ENCODE measurements at places on chromosomes 1 and 21.

GRCh38 chr1:53070621-53071020, 8.6 kb downstream of the PODN start:
- DNase-seq: no peak

DNA sequence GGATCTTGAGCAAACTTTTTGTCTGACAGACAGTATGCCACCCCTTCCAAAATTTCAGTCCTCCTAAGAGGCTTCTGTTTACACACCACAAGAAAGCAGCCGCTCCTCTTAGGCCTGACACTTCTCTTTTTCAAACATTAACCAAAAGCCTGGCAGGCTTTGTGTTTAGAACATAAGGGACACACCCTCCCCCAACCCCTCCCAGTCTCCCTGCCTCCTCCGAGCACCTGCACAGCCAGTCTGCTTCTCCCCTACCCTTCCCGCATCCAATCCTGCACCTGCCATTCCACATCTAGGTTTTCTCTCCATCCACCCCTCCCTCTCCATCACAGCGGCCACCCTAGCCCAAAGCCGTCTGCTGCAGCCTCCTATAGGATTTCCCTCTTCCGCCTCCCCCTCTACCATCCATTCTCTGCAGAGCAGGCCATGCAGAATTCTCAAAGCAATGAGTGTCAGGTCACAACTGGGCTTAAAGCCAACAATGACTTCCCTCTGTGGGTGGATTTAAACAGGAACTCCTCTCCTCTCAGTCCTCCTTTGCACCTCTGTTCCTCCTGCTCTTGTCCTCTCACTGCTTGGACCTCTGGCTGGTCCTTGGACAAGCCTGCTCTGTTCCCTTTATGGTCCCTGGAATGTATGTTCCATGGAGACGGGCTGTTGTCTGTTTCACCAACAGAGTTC, 478.2 kb downstream of the NPHP4 start:
- no peak for DNase-seq

GRCh38 chr1:206012086-206012859, 9.1 kb upstream of the RAB7B start:
- DNase-seq: peak; percentile 19

DNA sequence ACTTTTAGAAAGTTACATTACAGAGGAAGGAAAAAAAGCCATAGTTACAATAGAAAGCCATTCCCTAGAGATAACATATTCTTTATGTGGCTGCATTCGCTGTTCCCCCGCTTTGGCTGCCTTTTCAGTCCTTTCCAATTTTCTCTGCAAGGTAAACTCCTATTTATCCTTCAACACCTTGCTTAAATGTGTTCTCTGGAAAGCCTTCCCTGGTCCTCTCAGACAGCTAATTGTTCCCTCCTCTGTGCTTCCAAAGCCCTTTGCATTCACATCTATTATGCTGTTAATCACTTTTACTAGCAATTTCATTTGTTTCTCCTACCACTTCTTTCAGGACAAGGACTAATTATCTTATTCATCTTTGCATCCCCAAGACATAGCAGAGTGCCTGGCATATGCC, 1.6 kb downstream of the PHC2 start:
- no peak for DNase-seq

GRCh38 chr1:154427173-154428139, 22.3 kb downstream of the IL6R start:
- no peak for DNase-seq

- no peak for DNase-seq
Measured at GRCh38 chr1:108847494-108847893, 9.4 kb downstream of the AKNAD1 start.

DNA sequence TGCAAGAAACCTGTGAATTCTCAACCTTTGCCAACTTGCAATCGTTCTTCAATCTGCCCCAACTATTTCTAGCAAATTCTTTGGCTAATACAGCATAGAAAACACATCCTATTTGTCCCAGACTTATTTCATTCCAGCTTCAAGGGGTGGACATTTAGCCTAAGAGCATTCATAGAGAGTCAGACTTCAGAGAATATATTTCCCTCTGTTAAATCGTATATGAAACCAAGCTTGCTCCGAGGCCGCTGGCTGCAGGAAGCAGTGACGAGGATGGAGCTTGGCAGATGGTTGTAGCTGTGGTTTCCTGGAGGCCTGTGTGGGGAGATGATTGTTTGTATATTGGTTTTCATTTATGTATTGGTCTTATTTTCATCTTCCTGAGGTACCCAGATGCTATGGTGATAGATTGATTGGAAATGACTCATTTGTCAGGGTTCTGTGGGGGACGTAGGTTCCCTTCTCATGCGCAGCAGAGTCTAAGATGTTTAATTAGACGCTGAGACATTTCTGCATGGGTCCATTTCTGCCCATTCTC, 26.1 kb downstream of the MAN1C1 start:
- peak; percentile 76 for DNase-seq

DNA sequence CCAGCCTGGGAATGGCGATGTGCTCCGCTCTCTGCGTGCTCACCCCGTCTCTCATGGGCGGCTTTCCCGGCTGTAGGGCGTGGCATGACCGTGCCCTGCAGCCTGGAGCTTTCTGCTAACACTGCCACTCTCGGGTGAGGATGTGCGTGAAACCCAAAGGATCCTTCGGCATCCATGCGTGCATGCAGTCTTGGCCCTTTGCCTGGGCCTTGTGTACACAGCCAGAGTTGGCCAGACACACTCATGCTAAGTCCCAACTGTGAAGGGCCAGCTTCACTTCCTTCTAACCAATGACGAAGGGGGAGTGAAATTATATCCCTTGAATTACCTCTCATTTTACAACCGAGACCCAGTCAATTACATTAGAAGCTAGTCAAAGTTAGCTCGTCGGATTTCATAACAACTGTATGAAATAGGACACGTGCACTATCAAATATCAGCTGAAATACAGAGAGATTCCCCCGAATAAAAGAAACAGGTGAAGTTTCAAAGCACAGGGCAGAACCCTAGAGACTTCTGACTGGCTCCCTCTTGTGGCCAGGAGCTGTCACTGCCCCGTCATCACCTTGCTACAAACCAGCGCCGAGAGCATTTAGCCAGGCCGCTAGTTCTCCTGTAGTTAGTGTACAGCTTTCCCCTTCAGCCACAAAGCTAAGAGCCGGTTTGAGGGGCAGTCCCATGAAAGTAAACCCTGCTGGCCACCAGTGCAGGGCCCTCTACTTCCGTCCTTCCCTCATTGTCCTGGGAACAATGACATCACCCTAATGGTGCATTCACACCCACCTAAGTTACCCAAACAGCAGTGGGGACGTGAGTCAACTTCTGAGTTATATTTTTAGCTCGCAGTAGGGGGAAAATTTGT, 63.4 kb upstream of the COA6 start:
- DNase-seq: peak; percentile 69

GRCh38 chr1:44645476-44646244, 28.6 kb downstream of the TMEM53 start:
- no peak for DNase-seq

- no peak for DNase-seq
Measured at GRCh38 chr1:209062863-209063262, 520.7 kb upstream of the CAMK1G start.

- DNase-seq: no peak
Measured at GRCh38 chr1:36702963-36703362, 220.2 kb upstream of the CSF3R start.

DNA sequence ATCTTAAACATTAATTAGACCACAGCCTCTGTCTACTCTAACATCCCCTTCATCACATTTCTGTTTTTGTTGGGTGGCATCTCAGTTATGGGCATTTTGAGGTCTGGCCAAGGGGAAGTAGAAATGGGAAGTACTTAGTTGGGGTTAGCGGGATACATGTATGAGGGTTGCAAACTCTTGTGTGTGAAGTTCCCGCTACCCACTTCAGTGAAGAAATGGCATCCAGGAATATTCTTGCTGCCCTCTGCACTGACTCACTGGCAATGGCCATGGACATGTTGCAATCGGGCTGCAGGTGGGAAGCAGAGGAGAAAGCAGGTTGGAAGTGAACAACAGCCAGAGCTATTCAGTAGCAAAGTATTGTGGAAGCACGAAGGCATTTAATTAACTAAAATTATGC, 7.4 kb downstream of the CD48 start:
- no peak for DNase-seq

- no peak for DNase-seq
Measured at GRCh38 chr1:216902669-216903381, 179.6 kb upstream of the ESRRG start.

GRCh38 chr1:226444901-226445300, 37.0 kb upstream of the PARP1 start:
- DNase-seq: peak; percentile 62

DNA sequence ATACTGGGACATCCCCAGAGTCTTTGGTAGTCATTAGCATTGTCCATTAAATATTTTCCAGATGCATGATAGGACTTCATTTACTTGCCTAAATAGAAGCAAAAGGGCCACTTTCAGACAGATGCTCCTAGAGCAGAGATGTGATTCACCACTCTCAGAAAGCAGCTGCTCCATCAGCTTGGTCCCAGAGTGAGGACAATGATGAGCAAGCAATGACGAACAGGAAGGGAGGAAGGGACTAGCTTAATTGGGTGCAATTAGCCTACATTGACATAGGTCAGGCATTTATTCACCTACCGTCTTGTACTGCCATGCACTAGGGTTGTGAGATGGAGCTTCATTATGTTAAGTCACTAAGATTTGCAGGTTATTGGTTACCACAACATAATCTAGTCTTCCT, 85.1 kb upstream of the PLXNA2 start:
- no peak for DNase-seq

GRCh38 chr1:36689992-36690391, 207.3 kb upstream of the CSF3R start:
- DNase-seq: no peak

DNA sequence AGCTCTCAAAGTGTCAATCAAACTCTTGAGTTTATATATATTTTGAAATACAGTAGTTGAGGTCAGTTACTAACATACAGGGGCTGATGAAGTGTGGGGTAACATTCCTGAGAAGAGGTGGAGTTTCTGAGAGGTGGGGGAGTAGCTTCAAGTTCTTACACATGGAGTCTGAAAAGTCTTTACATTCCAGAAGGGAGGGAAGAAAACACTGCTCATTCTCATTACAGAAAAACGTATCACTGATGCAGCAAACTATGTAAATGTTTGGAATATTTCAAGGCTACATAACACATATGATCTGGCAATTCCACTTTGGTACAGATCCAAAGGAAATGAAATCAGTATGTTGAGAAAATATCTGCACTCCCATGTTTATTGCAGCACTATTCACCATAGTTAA, 1065.8 kb upstream of the B3GALT2 start:
- DNase-seq: no peak

DNA sequence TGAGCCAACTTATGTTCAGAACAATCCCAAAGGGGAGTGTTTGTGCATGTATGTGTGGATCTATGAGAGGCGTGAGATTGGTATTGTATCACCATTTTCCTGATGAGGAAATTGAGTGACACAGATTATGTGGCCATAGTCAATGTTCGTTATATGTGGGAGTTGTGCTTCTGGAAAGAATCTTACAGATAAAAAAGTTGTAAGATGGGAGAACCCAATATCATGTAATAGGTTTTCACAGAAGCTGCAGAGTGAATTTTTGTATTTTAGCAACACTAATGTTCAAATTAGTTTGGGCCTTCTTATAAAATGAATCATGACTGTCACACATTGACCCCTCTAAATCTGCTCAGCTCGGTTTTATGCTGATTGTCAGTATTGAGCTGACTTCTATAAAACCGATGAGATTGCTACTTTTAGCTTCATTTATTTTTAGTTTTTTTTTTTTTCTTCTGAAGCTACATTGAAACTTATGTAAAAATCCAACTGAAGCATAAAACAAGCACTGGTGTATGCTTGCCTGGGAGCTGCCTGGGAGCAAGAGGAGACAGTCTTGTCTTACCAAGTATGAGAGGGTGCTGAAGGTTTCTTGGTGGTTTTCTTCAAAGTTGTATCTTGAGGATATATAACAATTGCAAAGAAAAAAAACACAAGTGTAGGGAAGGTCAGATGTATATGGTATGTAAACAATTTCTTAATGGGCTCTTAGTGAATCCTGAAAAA, 4.1 kb downstream of the RWDD3 start:
- no peak for DNase-seq

All from CD4-positive, alpha-beta T cell treated with Interleukin-15 for 4 hours (primary cell).